ENCODE measurements at places on chromosomes 5 and 9.

GRCh38 chr5:132819468-132819867, 6.4 kb downstream of the SOWAHA start:
- no peak for DNase-seq

- DNase-seq = no peak
These were observed 630.7 kb upstream of the RORB start for GRCh38 chr9:73866451-73866850.

DNA sequence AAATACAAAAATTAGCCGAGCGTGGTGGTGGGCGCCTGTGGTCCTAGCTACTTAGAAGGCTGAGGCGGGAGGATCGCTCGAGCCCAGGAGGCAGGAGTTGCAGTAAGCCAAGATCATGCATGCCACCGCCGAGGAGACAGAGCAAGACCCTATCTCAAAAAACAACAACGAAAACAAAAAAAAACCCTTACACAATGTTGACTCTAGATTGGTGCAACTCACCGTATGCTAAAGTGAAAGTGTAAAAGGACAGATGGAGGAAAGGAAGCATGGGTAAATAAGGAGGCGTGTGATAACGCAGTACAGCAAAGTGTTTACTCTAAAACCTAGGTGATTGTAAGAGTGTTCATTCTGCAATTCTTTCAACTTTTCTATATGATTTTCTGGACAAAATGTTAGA, 15.9 kb upstream of the RUFY1 start:
- no peak for DNase-seq

GRCh38 chr5:118325931-118326330, 662.4 kb downstream of the DTWD2 start:
- no peak for DNase-seq

- no peak for DNase-seq
These were observed 26.2 kb upstream of the ACOT12 start for GRCh38 chr5:81420039-81420667.

DNA sequence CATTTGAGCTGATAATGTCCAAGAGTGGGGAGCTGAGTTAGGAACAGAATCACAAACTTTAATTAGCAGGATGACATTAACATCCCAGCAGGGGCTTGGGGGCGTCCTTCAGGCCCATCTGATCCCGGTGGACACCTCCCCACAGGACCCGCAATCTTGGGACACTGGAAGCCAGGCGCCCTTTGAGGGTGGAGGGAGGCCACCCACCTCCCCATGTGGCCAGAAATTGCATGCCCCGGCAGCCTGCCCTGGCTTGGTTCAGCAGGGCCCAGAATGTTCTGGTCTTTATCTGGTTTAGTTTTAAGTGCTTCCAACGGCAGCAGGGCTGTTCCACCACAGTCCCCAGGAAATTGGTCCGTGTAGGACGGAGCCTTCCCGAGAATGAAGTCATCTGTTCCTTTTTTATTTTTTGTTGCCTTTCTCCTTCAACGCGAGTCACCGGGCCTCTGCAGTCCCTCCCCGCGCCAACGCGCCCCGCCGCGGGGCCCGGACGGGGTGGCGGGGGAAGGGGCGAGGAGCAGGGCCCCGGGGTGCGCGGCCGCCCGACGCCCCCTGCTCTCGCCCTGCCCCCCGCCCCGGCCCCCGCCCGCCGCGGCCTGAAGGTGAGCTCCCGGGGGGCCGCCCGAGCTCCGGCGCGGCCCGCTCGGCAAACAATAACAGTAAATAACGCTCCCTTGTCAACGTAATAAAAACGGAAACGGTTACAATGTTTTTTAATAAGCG, 207.9 kb downstream of the C9orf50 start:
- no peak for DNase-seq

DNA sequence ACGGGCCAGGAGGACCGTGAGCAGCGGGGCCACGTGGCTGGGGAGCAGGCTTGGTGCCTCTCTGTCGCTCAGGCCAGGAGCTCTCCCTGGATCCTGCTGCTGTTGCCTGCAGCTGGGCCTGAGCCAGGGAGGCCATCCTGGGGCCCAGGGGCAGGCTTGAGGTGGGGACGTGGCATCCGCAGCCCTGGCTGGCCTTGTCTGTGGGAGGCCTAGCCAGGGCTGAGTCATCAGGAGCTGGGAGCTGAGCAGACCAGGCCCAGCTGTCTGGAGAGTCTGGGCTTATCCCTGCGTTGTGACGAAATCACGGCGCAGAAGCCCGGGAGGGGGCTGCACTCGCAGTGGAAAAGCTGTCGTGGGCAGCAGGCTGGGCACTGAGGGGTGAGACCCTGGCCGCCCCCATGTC, 138.8 kb upstream of the COL5A1 start:
- DNase-seq = no peak

GRCh38 chr5:57595523-57595991, 112.9 kb upstream of the ACTBL2 start:
- DNase-seq = no peak

DNA sequence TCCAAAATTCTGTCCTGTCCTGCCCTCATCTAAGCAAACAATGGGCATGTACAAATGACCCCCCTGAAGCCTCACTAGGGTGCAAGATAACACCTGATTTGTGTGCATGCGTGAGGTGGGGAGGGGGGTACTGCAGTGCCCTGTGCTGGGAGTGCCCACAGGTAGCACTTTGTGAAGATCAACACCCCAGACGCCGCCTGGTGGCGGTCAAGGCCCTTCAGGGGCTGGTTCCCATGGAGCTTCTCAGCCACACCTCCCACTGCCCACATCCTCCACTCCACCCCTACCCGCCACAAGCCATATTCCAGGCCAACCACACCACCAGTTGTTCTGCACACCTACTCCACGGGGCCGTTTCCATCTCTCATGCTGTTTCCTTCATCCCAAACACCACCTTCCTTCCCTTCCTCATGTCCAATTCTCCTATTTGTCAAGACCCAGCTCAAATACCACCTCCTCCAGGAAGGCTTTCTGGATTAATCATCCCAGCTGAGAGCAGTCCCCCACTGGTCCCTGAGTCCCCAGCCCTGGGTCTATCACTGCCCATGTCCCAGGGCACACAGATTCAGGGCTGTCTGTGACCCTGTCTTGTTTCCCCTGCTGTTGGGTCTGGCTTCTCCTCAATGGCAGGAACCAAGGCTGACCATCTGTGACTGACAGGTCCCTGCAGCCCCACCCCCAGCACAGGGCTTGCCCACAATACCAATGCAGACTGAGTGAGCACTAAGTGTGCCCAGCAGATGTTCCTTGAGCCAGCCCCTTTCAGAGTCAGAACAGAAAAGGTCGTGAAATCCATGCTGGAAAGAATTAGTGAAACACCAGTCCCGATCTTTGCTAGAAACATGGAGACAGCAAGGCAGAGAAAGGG, 178.4 kb downstream of the PAX5 start:
- peak; percentile 72 for DNase-seq

DNA sequence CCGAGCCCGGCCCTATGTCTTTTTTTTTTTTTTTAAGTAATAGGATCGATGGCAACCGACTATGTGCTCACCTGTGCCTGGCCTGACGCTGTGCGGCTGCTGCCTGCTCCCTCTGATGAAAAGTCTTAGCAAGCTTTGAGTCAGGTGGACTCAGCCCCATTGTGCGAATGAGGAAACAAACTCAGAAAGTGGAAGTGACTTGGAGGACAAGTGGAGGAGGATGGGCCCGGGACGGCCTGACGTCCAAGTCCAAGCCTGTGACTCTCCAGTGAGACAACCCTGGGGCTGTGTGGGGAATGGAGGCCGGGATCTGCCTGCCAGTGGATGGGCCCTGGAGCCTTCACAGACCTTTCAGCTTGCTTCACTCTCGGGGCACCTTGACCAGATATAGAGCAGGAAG, 57.9 kb downstream of the EXD3 start:
- DNase-seq = no peak

- no peak for DNase-seq
These were observed 50.7 kb downstream of the TRIP13 start for GRCh38 chr5:943201-943917.

- no peak for DNase-seq
These were observed 8.2 kb downstream of the IL4 start for GRCh38 chr5:132681983-132682382.

DNA sequence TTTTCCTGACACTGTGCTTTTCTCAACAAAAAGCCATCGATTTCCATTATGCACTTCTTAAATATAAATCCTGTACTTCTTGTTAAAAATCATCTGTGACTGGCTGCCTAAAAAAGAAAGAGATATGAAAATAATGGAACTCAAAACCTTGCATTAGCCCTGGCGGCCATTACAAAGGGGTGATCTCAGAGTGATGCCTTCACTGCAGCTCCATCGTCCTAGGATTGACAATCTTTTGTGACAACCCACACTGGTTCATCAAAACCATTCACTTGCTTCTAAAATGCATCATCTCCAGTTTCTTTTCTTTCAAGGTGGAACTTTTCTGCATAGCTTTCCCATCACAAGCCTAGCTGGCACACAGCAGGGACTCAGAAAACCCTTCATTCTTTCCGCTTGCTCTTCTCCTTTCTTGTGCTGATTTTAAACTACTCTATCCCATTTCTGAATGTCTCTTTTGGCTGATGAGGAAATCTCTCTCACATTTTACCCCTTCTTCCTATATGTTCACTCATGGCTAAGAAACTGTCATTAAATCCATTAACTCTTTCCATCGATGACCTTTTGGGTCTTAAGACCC, 351.9 kb downstream of the GLIS3 start:
- no peak for DNase-seq

GRCh38 chr5:91651704-91652103, 268.6 kb upstream of the ARRDC3 start:
- DNase-seq = no peak

- DNase-seq = no peak
These were observed 3.9 kb downstream of the NIPAL4 start for GRCh38 chr5:157463621-157464518.

DNA sequence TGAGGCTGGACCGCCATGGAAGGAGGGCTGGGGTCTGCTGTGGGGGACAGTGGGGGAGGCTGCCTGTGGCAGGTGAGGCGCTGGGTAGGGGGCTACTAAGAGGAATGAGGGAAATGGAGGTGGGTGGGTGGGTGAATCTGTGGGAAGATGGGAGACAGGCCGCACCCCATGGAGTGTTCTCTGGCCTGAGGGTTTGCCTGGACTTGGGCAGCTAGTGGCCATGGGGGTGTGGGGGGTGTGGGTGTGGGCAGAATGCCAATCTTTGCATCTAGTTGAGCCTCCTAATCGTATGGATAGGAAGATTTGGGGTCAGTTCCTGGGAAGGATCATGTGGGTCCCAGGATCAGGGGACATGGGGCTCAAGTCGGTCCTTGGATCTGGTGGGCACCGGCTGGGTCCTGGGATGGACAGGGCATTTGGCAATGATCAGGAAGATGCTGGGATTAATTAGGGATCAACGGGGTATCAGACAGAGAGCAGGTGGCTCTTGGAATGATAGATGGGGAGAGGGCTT, 518 bp downstream of the ZDHHC12 start:
- DNase-seq = no peak

DNA sequence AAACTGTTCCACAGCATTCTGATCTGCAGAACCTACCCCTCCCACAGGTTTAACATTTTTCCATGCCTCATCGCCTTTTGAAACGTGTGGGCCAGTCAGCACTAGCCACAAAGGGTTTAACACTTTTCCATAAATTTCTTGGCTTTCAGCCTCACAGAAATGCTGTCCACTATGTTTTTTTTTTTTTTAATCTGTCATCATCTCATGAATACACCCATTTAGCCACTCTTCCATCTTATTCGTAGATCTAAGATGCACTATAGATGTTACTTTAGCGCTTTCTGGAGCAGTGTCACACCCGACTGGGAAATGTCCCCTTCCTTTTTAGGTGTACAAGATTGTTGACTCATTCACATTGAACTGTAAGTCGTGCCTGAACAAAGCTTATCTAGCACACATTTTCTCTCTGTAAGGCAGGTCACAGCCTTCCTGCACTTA, 62.3 kb downstream of the GCNT1 start:
- DNase-seq = peak; percentile 10

- DNase-seq = no peak
These were observed 24.4 kb upstream of the SMAD5 start for GRCh38 chr5:136108180-136108611.

DNA sequence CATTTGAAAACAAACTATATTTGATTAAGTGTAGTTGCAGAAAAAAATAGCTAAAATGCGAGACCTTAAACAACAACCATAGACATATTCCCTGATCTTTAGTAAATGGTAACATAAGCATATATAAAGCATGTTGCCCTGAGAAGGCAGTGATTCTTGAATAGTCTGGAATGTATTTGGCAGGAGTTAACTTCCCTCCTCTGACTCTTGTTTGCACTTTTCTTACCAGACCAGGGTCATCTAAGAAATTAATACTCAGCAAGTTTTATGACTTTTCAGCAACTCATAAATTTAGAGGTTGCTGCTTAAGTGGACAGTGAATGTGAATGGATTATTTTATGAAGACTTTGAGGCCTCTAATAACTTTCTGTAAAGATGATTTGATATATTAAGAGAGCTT, 55.3 kb upstream of the NUDT12 start:
- no peak for DNase-seq

GRCh38 chr5:169997798-169998197, 17.5 kb upstream of the INSYN2B start:
- no peak for DNase-seq

GRCh38 chr5:167763772-167764171, 527.7 kb upstream of the WWC1 start:
- DNase-seq = no peak

- no peak for DNase-seq
These were observed 37.1 kb downstream of the CDH18 start for GRCh38 chr5:19950897-19951296.

DNA sequence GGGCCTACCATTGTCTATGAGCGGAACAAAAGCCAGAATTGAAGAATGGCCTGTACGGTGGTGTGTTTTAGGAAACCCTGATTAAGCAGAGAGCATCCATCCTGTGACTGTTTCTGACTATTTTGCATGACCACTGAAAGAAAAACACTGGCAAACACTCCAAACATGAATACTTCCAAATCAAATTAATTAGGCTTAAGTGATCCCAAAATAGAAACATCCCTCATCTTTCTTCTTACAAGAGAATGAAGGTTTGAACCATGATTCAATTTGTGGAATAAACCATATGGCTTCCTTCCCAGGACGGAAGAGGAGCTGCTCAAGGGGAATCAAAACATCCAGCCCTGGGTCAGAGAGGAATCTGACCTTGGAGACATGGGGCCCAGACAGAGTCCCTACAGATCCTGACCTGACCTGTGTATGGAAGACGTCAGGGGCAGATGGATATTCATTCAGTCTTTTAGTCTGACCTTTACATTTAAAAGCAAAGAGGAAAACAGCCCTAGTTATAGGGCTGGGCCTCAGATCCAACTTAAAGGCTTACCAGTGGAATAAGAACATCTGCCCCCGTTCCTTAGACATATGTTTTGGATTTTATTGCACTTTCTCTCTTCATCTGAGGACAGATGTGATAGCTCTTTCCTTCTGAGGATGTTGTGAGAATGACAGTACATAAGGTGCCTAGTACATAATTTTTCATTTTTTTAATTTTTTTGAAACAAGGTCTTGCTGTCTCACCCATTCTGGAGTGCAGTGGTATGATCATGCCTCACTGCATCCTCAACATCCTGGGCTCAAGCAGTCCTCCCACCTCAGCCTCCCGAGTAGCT, 17.6 kb upstream of the RECK start:
- DNase-seq = no peak

- peak; percentile 90 for DNase-seq
These were observed 2.4 kb downstream of the SMARCA2 start for GRCh38 chr9:2017331-2018161.
